Stimulated activated CD4-positive, alpha-beta T cell treated with anti-CD3 and anti-CD28 coated beads, Interleukin-2, amount 100 ng/mL, for 48 hours (primary cell): ENCODE measurements at places on chromosomes 11 and 22.

- no peak for DNase-seq
Observed at GRCh38 chr22:39215426-39216142, 29.2 kb downstream of the PDGFB start.

DNA sequence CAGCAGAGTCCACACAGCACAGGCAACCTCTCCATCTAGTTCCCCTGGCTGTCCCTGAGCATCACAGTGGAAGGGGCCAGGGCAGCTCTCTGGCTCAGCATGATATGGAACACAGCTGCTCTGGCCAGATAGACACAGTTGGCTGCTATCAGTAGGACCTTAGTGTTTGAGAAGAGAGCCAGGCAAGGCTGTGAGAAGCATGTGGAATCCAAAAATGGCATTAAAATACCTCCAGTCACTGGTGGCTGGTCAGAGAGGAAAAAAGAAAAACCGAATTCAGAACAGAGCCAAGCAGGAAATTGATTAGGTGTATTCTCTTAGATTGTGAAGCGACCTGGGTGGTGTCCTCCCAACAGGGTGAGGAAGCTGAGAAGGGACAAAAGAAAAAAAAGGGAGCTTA is 27.9 kb downstream of the SERPINH1 start:
- no peak for DNase-seq

DNA sequence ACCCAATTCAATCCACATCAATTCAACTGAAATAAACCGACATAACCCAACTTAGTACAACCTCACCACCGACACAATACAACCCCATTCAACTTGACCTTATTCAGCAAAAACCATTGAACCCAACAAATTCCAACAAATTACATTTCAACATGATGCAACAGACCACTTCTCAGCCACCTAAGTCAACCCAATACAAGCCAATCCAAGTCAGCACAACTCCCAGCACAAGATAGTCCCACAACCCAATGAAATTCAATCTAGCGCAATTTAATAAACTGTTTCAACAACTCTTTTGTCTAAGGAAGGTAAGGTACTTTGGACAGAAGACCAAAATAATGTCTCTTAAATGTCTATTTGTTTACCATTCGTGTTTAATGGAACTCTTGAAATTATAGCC is 226.0 kb downstream of the MIAT start:
- no peak for DNase-seq

GRCh38 chr22:29142116-29142515 is 63.6 kb upstream of the EMID1 start:
- no peak for DNase-seq

DNA sequence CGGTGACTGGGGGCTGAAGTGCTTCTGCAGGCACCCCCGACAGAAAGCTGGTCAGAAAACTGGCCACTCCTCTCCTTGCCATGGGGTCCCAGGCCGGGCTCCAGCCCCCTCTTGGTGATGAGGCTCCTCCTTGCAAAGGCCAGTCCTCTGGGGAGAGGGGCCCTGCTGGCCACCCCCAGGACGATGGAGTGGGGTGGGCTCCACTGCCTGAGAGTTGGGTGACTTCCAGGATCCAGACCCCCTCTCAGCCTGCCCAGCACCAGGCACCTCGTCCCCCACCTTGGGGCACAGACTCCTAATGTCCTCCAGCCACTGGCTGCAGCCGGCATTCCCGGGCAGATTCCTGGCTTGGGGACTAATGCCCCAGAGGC is 441 bp upstream of the RPS6KA4 start:
- no peak for DNase-seq

GRCh38 chr11:59865031-59865430 is 1.3 kb downstream of the TCN1 start:
- DNase-seq: no peak

DNA sequence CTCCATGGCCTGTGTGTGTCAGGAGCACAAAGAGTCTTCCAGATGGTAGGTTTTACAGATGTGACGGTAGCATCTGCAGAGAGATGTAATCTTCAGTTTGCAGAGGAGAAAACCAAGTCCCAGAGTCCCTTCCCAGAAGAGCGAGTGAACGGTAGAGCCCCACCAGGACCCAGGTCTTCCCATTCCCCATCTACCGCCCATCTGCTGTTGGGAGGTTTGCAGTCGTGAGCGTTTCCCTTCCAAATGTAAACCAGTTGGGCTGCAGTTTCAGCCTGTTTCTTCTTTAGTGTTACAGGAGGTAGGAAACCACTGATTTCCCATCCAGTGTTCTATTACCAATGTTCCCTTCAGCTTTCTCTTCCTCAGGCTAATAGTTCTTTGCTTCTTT is 24.0 kb downstream of the PANX1 start:
- no peak for DNase-seq

- DNase-seq: no peak
Observed at GRCh38 chr11:74697722-74698121, 33.5 kb downstream of the CHRDL2 start.

DNA sequence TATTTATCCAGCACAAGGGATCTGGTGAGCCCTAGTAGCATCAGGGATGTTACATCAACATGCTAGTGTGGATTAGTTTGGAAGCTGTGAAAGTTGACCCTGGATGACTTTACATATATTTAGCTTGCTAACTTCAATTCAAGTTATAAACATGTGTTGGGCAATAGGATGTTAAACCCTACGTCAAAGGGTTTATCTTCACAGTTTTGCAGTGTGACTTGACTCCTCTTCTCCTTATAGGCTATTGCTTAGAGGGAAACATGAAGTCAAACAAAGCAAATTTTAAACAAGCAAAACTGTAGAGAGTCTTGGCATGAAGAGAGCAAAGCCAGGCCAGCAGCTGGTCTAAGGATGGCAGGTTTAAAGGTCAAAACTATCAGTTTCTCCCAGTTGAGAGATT is 11.3 kb upstream of the CTSC start:
- DNase-seq: no peak

DNA sequence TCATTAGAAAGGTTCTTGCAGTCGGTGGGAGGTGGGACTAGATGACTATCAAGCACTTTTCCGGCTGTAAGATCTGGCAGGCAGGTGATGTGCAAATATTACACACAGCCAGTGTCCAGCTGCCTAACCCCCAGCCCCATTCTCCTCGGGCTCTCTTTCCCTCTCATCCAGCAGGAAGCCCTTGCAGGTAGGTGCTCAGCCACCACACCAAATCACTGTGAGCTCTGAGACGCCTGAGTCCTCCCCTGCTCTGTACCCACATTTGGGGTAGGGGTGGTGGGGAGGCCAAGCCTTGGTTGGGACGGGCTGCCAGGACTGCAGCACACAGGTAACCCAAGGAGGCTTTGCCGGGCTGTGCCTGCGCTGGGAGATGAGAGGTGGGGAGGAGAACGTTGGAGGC is 601 bp downstream of the ART5 start:
- DNase-seq: no peak

GRCh38 chr11:88119561-88119960 is 55.7 kb downstream of the RAB38 start:
- no peak for DNase-seq

DNA sequence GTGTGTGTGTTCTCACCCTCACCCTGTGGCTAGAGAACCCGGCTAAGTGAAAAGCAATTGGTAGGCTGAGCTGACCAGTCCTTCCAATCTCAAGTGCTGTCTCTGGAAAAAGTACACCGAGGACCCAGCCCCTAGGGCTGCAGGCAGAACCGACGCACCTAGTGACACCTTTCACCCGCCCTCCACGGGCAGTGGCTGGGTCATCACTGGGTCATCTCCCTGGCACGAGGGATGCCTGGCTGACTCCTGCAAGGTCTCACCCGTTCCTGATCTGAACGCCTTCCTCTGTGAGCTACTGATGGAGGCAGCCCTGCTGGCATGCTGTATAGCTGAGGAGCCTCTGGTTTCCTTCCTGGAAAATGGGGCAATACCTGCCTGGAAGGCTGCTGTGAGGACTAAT is 311.5 kb downstream of the NTM start:
- DNase-seq: no peak
